ENCODE measurements at places on chromosomes 3 and 15.

- DNase-seq: no peak
Measured at GRCh38 chr3:156788846-156789245, 37.3 kb upstream of the LEKR1 start.

- peak; percentile 26 for DNase-seq
Measured at GRCh38 chr3:123642182-123642956, 57.5 kb upstream of the HACD2 start.

- no peak for DNase-seq
Measured at GRCh38 chr3:28250999-28251398, 9.6 kb downstream of the CMC1 start.

GRCh38 chr15:73687351-73687750 lies 3.2 kb downstream of the CD276 start:
- no peak for DNase-seq

- no peak for DNase-seq
Measured at GRCh38 chr3:74267131-74267530, 347.3 kb downstream of the CNTN3 start.
